WTC11 (cell line): ENCODE measurements at places on chromosomes 7 and 10.
A peak's percentile ranks its signal among the peaks of the same experiment; 100 is the strongest.

GRCh38 chr10:104640339-104641186 lies 527 bp upstream of the SORCS3 start:
- DNase-seq: peak; percentile 26

- no peak for DNase-seq
These were observed 18.5 kb downstream of the PRKCQ start for GRCh38 chr10:6561552-6561951.

GRCh38 chr7:90892213-90892612 lies 296.1 kb downstream of the CDK14 start:
- DNase-seq: no peak

- DNase-seq: no peak
These were observed 246.2 kb downstream of the SEC23IP start for GRCh38 chr10:120138689-120139088.

DNA sequence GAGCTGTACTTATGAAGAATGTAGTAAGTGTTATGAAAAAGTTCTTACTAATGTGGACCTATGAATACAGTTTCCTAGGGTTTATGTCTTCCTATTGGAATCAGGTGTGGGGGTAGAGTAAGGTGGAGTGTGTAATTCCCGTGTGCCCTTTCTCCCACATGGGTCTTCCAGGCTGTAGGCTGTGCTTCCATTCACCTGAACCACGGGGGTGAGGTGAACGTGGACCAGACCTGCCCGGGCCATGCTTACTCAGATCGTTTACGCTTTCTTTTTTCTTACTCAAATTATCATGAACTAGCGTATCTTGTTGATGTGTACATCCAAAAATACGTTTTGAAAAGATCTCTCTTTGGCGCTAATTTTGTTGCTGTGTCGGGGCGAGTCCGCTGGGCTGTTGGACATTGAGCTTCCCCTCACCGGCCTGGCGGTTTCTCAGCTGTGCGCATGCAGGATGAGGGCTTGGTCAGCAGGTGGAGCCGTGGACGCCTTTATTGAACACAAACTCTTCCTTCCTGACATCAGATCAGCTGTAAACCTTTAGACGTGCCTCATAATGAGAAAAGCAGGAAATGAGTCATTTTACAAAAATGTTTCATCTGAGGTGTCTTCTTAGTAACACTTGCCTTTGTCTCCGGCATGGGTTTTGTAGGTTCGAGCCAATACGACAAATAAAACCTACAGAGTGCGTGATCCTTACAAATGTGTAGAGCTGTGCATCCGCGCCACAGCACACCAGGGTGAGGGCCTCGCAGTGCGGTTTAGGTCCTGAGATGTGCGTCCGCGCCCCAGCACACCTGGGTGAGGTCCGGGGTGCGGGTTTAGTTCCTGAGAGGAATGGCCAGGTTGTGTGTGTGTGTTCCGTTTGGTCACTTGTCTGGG lies 53.8 kb downstream of the WDR37 start:
- DNase-seq: peak; percentile 83

DNA sequence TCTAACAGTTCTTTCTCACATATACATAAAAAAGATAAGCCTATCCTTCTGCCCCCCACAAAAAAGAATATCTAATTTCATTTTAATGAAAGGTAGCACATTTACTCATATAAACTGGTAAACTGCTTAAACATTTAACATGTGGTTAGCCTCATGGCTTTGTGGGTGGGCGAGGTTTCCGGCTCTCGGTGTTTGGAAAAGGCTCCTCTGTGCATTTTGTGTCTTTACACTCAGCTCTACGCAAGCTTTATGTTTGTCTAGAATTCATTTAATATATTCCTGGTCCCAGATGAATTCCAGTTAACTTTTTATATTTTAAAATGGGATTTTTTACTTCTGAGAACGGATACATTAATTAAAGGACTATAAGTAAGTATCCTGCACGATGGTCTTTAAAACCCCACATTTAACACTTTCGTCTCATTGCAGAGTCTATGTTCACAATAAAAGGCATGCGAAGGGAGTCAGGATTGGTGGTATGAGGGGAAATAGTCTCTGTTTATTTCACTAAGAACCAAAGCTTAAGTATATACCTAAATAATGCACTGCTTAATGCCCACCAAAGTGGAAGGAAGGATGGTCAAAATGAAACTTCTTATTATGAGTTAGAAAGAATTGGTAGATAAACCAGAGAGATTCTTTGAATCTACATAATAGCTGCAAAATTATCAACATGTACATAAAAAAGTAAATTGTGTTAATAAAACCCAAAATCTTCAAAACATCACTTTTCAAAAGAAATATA lies 197.2 kb downstream of the CRPPA start:
- DNase-seq: no peak

- no peak for DNase-seq
These were observed 88.9 kb downstream of the SCRN1 start for GRCh38 chr7:29900745-29901144.

- DNase-seq: no peak
These were observed 156.0 kb upstream of the NFE2L3 start for GRCh38 chr7:25996006-25996408.

DNA sequence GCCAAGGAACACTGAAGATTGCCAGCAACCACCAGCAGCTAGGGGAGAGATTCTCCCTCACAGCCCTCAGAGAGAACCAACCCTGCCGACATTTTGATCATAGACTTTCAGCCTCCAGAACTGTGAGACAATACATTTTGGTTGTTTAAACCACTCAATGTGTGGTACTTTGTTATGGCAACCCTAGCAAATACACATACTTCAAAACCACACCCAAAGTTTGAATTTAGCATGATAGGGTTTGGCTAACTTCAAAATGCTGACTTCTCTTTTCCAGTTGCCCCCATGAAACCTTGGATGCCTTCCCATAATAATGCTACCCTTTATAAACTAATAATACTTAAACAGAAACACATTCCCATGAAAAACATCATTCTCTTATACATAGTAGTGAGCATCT lies 149.8 kb downstream of the DGKI start:
- no peak for DNase-seq

GRCh38 chr10:118568327-118568848 lies 27.1 kb downstream of the PRLHR start:
- DNase-seq: peak; percentile 17
